ENCODE measurements at places on chromosomes 12 and 14.

- peaks cover 4% of the 10 kb centered on the region for H3K4me1 ChIP-seq
- no peaks in the 10 kb centered on the region for H3K27me3 ChIP-seq
- no peak for DNase-seq
- H3K36me3 ChIP-seq, result no peaks in the 10 kb centered on the region
Observed at GRCh38 chr12:116216022-116216756, 61.3 kb downstream of the MED13L start.

DNA sequence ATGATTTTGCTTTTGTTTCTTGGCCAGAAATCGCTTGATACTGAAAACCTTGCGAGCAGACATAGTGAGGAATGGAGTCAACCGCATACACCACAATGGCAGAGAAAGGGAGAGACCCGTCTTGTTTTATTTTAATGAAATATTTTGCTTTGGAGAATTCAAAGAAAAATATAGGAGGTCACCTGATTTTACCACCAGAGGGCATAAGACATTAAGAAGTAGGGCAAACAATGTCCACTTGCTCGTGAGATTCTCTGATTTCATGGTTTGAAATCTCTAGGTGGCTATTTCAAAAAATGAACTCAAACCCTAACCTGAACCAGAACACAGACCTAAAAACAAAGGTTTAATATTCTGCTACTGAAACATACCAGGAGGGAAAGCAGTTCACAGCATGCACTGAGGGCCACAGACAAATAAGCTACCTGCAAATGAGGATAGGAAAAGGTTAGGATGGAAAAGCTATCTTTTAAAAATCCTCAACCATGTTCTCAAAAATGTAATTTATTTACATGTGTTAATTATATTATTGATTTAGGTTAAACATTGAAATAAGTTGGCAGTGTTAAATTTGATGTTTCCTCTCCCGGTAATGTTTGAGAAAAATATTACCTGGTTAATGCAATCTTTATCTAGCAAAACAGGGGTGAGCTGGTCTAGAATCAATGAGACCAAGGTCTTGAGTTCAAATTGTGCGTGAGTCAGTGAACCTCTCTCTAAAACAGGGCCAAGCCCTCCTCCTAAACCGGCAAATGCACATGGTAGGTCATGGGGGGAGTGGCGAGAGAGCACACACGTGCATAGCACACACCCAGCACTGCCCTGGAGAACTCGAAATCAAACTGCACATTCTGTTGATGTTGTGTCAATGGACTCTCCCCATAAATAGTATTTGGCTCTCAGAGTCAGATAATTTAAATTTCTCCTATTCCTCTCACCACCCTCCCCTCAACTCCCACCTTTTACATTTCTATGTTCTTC, 12.5 kb downstream of the IFNG-AS1 start:
- no peaks in the 10 kb centered on the region for H3K27me3 ChIP-seq
- peak; percentile 36 for DNase-seq
- H3K27ac ChIP-seq, result no peak overlapping the region
- no peaks in the 10 kb centered on the region for H3K4me1 ChIP-seq
- no peaks in the 10 kb centered on the region for H3K36me3 ChIP-seq

DNA sequence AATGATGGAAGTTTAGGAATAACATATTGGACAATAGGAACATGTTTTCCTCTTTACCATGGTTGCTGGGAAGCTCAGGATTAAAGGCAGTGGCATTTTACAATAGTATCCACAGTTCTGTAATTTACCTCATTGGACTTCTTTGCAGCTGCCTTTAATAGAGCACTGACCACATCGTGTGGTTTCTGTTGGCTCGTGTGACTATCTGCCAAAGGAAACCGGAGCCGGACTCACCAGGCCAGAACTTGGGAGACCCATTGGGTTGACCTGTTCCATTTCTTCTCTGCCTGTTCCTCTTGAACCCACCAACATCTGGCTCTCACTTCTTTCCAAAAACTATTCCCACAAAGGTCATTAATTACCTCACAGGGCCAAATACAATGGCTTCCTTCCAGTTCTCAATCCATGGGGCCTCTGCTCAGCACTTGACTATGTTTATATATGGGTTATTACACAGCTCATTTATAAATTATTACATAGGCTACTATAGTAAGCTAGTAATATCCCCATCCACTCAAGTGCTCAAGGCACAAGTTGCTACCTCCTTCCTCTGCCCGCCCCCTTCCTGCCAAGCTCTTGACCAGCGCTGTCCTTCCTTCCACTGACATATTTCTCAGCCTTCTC, 121.5 kb upstream of the VASH1 start:
- no peak overlapping the region for H3K4me3 ChIP-seq
- DNase-seq, result no peak
- no peaks in the 10 kb centered on the region for H3K27me3 ChIP-seq
- no peak overlapping the region for H3K27ac ChIP-seq

DNA sequence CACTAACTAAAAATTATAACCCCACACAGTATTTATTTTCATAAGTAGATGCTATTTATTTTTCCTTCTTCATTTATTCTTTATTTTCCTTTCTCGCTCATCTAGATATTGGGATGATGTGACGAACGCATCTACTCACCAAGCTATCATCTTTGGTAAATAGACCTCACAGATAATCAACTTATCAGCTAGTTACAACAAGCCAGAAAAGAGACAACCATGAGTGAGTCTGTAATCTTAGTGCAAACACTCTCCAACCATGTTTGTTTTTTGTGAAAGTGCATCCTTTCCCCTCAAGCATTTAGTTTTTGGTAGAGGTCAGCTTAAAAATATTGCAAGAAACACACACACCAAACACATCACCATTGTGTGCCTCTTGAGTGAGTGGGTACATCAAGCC, 84.9 kb downstream of the SLC25A21 start:
- no peak overlapping the region for H3K27ac ChIP-seq
- no peak for DNase-seq
- no peak overlapping the region for H3K4me3 ChIP-seq

DNA sequence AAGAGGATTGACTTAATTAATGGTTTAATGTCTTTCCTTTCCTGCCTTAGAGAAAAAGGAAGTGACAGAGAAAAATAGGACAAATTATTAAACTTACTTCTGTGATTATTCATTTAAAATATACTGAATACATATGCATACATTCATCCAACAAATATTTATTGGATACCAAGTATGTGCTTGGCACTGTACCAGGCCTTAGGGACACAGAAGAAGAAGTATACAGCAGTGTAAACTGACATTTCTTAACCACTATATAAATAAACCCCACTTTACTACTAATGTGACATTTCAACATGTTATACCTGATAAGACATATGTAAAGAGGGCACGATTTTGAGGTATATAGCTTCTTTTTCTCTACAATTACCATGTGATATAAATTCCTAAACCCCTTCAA, 53.6 kb downstream of the ERO1A start:
- no peaks in the 10 kb centered on the region for H3K4me1 ChIP-seq
- H3K27ac ChIP-seq, result no peak overlapping the region
- no peak for DNase-seq
- no peaks in the 10 kb centered on the region for H3K27me3 ChIP-seq
- no peak overlapping the region for H3K4me3 ChIP-seq

DNA sequence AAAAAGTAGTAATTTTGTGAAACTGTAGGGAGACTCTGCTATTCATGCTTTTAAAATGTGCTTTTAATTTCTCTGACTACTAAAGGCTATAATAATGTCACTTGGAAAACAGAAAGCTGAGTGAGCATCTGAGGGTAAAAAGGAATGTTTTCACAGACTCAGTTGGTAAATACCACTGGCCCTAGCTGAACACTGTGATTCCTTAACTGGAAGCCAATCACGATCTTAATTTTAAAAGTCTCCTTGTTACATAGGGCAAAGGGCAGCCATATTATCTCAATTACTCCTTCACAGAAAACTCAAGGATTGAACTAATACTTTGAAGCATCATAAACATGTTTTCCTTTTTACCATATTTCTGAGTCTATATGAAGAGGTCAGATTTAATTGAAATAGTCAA, 41.9 kb downstream of the PAWR start:
- H3K36me3 ChIP-seq, result no peaks in the 10 kb centered on the region
- no peaks in the 10 kb centered on the region for H3K4me1 ChIP-seq
- no peak overlapping the region for H3K27ac ChIP-seq

DNA sequence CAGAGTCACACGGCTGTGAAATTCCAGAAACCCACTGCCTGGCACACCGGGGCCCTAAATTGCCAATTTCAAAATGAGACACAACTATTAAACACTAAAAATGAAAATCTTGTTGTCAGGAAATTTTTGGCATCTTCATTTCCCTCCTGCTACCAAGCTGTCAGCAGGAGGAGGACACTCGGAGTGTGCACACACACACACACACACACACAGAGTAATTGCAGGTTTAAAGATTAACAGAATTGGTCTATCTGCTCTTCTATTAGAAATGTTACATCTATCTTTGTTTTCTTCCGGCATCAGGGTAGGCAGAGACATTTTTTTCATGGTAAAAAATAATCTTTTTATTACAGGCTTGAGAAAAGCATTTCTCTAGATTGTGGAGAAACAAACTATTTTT, 314.2 kb downstream of the EGLN3 start:
- no peak overlapping the region for H3K27ac ChIP-seq
- no peak overlapping the region for H3K4me3 ChIP-seq
- no peaks in the 10 kb centered on the region for H3K4me1 ChIP-seq
- no peak for DNase-seq

DNA sequence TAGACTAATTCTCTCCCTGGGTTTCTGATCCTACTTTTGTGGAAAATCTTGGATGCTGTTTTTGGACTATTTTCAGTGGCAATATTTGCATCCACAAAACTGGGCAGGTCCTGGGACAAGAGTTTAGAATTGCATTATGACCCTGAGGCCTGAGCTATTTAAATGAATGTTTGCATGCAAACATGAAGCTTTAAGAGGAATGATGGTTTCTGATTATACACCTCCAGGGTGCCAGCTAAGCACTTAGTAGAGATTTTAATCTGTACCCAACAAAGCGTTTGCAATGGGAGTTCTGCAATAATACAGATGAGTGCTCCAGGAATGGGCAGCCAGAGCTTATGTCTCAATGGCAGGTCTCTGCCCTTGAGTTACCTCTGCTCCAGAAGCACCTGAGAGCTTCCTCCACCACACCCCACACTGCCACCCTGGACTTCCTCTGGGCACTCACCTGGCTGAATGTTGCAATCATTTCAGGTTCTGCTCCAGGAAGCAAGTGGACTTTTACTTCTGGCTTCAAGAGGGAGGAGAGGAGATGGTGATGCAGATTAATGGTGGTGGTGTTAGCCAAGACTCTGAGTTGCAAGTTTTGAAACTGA, 6.0 kb upstream of the SPTLC2 start:
- H3K27ac ChIP-seq, result no peak overlapping the region
- no peaks in the 10 kb centered on the region for H3K36me3 ChIP-seq
- H3K4me3 ChIP-seq, result no peak overlapping the region

GRCh38 chr14:96637521-96637920, 135.3 kb downstream of the PAPOLA start:
- H3K36me3 ChIP-seq, result no peaks in the 10 kb centered on the region
- no peaks in the 10 kb centered on the region for H3K27me3 ChIP-seq
- no peak overlapping the region for H3K27ac ChIP-seq
- no peak overlapping the region for H3K4me3 ChIP-seq
- DNase-seq, result no peak
- H3K4me1 ChIP-seq, result no peaks in the 10 kb centered on the region

DNA sequence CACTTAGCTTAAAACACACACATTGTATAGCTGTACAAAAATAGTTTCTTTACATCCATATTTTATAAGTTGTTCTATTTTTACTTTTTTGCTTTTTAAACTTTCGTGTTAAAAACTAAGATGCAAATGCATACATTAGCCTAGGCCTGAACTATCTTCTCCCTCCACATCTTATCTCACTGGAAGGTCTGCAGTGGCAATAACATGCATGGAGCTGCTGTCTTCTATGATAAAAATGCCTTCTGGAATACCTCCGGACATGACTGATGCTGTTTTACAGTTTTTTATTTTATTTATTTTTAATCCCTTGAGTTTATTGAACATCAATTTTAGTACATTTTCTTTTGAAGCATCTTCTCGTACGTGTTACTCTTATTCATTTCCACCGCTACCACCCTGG, 112.3 kb upstream of the TSPAN8 start:
- DNase-seq, result no peak
- H3K27ac ChIP-seq, result no peak overlapping the region
- H3K27me3 ChIP-seq, result no peaks in the 10 kb centered on the region
- H3K4me3 ChIP-seq, result no peak overlapping the region
- no peaks in the 10 kb centered on the region for H3K36me3 ChIP-seq

DNA sequence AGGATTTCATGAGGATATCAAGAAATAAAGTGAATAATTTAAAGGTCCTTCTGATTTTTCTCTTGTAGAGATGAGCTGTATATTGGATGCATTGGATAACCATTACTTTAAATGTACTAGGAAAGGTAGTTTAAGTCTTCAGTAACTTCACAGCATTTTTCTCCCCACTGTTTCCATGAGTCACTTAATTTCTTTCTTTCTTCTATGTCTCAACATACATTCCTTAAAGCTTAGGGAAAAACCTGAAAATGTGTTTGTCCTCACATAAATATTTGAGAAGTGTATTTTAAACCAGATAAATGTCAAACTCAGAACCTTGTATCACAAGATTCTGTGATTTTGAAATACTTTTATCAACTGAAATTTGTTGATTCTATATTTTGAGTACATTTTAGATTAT, 1970.2 kb upstream of the FLRT2 start:
- no peak overlapping the region for H3K27ac ChIP-seq
- H3K27me3 ChIP-seq, result no peaks in the 10 kb centered on the region
- H3K4me3 ChIP-seq, result no peak overlapping the region
- H3K4me1 ChIP-seq, result no peaks in the 10 kb centered on the region

- no peaks in the 10 kb centered on the region for H3K4me1 ChIP-seq
- no peaks in the 10 kb centered on the region for H3K36me3 ChIP-seq
- no peaks in the 10 kb centered on the region for H3K27me3 ChIP-seq
- H3K4me3 ChIP-seq, result no peak overlapping the region
- DNase-seq, result no peak
- H3K27ac ChIP-seq, result no peak overlapping the region
Observed at GRCh38 chr12:107007411-107007810, 20.5 kb upstream of the MTERF2 start.

DNA sequence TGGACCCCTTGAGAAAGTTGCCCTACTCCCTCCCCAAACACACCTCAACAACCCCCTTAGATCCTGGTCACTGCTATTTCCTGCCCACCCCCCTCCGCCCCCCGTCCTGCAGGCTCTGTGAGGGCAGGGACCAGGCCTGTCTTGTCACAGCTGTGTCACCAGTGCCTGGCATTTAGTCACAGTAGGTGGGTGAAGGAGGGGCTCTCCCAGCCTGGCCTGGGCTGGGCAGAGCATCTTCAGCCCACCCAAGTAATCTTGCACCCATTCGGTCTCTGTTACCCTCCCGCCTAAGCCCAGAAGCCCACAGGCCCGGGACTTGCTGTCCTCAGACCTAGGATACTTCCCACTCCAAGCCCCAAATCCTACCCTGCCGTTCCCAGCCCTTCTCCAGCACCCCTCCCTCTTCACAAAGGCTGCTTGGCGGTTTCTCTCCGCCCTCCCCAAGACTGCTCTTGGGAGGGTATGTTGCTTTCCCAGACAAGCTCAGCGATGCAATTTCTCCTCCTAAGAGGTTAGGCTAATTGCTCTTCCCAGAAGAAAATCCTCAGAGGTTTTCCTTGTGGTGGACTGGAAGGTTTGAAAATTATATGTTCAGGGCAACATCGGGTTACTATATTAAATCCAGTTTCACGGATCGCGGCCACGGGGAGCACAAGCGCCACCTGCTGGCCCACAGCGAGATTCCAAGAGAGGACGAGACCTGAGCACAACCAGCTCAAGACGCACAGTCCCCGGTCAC, 50.8 kb upstream of the ZFP36L1 start:
- no peaks in the 10 kb centered on the region for H3K27me3 ChIP-seq
- H3K27ac ChIP-seq, result no peak overlapping the region
- peaks cover 32% of the 10 kb centered on the region for H3K4me1 ChIP-seq
- no peak overlapping the region for H3K4me3 ChIP-seq
- no peaks in the 10 kb centered on the region for H3K36me3 ChIP-seq

Data from natural killer cell (primary cell).